ENCODE measurements at places on chromosomes 7 and 10.
A peak's percentile ranks its signal among the peaks of the same experiment; 100 is the strongest.

GRCh38 chr7:100632951-100633717, 8.2 kb downstream of the TFR2 start:
- DNase-seq, result peak; percentile 17

DNA sequence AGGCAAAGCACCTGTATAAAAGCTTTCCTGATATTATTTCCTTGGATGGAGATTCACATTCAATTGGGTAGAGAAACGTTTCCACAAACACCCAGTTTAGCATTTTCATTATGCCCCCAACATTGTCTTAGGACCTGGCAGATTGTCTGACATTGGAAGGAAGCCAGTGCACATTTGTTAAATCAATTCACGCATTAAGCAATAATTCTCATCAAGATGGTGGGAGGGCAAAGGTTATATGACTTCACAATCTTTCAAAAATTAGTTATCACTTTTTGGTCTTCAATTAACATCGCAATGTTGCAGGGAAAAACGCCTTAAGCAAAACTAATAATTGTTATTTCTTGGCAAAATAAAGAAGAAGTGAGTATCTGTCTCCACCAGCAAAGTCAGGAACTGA, 16.4 kb downstream of the OPALIN start:
- DNase-seq, result no peak

DNA sequence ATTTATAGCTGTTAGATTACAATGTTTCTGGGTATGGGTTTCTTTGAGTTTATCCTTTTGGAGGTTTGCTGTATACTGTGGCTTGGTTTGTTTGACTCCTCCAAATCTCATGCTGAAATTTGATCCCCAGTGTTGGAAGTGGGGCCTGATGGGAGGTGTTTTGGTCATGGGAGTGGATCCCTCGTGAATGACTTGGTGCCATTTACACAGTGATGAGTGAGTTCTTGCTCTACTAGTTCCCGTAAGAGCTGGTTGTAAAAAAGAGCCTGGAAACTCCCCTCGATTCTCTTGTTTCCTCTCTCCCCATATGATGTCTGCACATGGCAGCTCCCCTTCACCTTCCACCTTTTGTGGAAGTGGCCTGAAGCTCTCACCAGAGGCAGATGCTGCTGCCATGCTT, 324.1 kb downstream of the C7orf25 start:
- no peak for DNase-seq

GRCh38 chr10:128443925-128444518, 317.8 kb upstream of the MKI67 start:
- DNase-seq, result no peak

DNA sequence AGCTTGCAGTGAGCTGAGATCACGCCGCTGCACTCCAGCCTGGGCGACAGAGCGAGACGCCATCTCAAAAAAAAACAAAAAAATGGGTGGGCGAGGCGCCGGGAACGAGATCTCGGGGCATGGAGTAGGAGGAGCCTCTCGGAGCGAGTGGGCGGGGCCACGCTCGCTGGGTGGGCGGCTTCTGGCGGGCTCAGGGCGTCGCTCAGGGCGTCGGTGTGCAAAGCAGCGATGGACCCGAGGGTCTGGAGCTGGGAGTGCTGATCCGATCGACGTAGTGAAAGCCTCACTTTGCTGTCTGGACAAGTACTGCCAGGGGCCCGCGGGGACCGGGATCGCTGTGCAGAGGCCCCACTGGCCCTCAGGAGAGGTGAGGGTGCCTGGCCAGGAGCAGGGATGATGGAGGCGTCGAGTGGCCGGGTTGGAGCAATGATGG, 22.6 kb upstream of the AMZ1 start:
- DNase-seq, result no peak

GRCh38 chr7:137694405-137694804, 152.4 kb downstream of the DGKI start:
- no peak for DNase-seq
